Stomach (tissue), 19 donors: ENCODE measurements at places on chromosomes 2 and 18.
A peak's percentile ranks its signal among the peaks of the same experiment; 100 is the strongest.

- no peak for DNase-seq
Observed at GRCh38 chr2:62202019-62202722, 6.3 kb downstream of the B3GNT2 start.

GRCh38 chr2:53964257-53964952 is 6.4 kb downstream of the PSME4 start:
- no peak for DNase-seq

- DNase-seq, result no peak
Observed at GRCh38 chr2:10080536-10081304, 509 bp upstream of the CYS1 start.

GRCh38 chr18:65623676-65624075 is 127.1 kb upstream of the CDH7 start:
- DNase-seq, result no peak

DNA sequence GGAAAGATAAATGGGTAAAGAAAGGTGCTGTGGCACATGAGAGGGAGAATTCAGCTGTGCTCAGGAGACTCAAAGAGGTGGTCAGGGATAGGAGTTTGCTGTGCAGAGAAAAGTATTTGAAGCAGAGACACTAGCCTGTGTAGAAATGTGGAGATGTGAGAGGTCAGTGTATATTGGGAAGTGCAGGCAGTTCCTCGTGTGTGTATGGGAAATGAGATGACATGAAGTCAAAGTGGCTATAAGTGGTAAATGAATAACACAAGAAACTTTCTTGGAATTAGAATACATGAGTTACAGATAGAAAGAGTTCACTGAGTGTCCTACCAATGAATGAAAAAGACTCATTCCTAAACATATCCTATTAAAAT is 11.6 kb downstream of the MAP3K20 start:
- no peak for DNase-seq

- no peak for DNase-seq
Observed at GRCh38 chr18:62432176-62432575, 90.6 kb upstream of the ZCCHC2 start.

DNA sequence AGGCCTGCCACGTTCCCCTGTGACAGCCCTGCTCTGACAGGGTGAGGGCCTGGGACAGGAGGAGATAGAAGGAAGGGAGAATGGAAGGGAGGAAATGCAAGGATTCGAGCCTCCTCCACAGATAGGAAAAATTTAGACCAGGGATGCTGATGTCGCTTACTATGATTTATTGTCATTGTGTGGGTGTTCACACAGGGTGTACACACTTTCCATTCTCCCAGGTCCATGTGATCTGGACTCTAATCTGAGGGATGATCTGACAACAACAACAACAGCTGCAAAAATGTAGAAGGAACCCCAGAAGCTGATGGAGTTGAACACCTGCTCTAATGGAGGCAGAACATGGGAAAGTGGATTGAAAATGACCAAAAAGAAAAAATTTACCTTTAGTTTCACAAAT is 231.7 kb upstream of the TNP1 start:
- no peak for DNase-seq

DNA sequence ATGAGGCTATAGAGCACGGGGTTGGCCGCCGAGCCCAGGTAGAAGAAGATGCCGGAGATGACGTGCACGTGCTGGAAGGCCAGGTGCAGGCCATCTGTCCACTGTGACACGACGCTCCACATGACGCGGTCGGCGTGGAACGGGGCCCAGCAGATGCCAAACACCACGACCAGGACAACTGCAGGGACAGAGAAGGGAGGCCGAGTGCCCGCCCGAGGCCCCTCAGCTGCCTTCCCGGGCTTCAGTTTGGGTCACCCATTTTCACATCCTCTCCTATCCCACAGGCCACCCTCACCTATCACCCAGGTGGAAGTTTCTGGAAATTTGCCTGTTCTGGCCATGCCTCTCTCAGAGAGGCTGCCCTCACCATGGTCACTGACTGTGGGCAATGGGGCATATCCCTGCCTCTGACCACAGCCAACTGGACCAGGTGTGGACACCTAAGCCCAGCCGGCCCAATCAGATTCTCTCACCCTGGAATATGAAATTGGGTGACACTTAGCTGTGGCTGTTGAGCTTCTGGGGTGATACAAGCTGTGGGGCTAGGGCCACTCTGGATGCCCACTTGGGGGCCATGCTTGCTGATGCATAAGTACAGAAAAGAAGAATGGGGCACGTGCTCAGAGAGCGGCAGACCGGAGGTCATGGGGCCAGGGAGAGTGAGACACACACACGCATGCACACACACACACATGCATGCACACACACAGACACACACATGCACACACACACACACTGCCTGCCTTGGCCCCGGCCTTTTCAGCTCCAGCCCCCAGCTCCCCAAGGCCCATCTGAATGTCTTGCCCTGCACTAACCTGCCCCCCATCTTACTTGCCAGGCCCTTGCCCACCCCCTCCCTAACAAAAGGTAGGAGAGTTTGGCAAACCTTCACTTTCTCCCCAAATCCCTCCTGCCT is 4.7 kb downstream of the NMUR1 start:
- no peak for DNase-seq

- no peak for DNase-seq
Observed at GRCh38 chr2:171419333-171419732, 14.5 kb downstream of the METTL8 start.

- no peak for DNase-seq
Observed at GRCh38 chr2:17608251-17608650, 67.8 kb downstream of the VSNL1 start.

DNA sequence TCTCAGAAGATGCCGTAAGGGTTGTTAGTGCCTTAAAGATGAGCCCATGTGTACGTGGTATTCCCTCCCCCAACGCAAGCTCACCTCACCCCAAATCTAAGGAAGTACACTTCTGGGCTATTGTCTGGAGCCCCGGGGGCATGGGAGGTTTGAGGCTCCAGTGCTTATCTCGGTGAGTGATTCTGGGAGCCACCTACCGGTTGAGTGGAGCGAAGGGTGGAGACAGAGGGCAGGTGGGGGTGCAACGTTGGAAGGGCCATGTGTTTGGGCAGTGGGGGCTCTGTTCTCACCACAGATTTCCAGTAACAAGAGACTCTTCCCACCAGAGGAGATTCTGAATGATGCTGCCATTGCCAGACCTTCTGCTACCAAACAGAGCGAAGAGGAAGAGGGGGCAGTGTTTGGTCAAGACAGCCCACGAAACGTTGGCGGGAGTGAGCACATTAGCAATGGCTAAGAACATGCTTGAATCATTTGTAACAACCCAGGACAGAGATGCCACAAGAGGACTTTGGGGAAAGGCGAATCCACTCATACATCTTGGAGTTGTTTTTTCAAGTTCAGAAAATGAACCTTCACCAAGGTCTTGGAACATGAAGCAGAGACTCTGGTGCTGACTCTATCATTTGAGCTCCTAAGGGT is 38.7 kb downstream of the TWIST2 start:
- no peak for DNase-seq

- no peak for DNase-seq
Observed at GRCh38 chr2:217611626-217612127, 391.1 kb downstream of the TNS1 start.

GRCh38 chr2:177537636-177538035 is 145.1 kb downstream of the AGPS start:
- no peak for DNase-seq

DNA sequence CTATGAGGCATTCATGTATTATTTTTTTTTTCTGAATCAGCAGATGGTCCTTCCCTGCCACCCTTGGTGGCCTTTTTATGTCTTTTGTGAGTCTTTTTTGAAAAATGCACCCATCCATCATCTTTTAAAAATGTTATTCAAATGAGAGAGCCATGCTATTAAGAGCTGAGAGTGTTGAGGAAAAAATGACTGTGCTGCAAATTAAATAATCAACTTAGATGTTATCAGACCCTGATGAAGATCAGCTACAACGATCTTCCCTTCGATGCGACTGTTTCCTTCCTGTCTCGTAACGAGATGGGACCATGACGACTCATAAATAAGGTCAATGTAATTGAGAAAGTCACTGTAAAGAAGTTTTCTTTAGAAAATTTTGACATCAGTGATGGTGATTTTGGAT is 44.4 kb downstream of the TRIB2 start:
- no peak for DNase-seq

GRCh38 chr18:79302120-79302519 is 93.6 kb upstream of the NFATC1 start:
- no peak for DNase-seq

DNA sequence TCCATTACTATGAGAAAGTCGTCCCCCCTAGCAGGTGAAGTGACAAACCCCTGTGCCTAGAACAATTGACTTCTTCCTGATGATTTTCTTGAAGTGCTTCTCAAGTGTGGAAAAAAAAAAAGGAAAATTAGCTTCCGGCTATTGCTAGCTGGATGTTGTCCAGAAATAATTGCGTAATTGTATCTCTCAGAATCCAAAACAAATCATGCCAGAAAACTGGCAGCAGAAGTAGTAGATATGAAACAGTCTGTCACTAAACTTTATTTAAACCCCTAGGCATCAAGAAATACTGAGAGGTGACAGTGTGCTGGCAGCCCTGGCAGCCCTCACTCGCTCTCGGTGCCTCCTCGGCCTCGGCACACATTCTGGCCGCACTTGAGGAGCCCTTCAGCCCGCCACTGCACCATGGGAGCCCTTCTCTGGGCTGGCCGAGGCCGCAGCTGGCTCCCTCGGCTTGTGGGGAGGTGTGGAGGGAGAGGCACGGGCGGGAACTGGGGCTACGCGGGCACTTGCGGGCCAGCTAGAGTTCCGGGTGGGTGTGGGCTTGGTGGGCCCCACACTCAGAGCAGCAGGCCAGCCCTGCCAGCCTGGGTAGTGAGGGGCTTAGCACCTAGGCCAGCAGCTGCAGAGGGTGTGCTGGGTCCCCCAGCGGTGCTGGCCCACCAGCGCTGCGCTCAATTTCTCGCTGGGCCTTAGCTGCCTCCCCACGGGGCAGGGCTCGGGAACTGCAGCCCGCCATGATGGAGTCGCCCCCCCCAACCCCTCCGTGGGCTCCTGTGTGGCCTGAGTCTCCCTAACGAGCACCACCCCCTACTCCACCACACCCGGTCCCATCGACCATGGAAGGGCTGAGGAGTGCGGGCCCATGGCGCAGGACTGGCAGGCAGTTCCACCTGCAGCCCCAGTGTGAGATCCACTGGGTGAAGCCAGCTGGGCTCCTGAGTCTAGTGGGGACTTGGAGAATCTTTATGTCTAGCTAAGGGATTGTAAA is 80.5 kb upstream of the ABCA12 start:
- DNase-seq, result peak; percentile 4
